ENCODE measurements at places on chromosomes 5 and 9.

DNA sequence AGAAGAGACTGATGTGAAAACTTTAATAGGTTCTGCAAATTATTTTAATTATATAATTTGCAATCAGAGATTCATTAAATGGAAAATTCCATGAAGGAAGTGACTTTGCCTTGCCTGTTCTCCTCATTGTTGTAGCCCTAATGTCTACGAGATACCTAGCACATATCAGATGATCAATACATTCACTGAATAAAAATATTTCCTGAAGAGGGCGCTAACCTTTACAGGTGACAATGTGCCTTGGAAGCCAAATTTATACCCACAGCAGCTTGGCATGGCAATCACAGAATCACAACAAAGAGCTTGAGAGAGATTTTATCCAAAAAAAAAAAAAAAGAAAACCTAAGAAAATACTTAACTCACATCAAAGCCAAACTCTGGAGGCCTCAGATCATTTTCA is 17.4 kb downstream of the HAUS6 start:
- no peak for DNase-seq

- DNase-seq, result no peak
Measured at GRCh38 chr5:173227636-173228035, 7.4 kb downstream of the NKX2-5 start.

DNA sequence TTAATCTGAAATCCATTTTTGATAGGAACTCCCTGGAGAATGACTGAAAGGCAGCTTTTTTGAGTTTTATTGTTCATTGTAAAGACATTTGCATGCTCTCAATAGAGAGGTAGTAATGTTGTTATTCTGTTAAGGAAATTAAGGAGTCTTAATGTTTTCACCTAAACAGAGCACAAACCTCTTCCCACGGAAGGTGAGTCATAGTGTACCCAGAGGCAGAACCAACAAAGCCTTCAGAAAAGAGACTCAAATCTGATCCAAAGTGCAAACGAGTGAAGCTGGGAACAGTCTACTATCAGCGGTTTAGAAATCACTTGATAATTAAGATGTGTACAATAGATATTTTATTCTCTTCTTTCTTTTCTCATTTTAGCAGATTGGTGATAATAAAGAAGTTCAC is 470.5 kb downstream of the PLK2 start:
- DNase-seq, result no peak

GRCh38 chr9:129311643-129312042 is 133.6 kb upstream of the IER5L start:
- DNase-seq, result no peak

GRCh38 chr9:20224756-20225155 is 397.5 kb downstream of the MLLT3 start:
- no peak for DNase-seq

- DNase-seq, result peak; percentile 37
Measured at GRCh38 chr5:143402553-143403333, 743 bp downstream of the NR3C1 start.

- DNase-seq, result no peak
Measured at GRCh38 chr9:75876999-75877640, 13.4 kb upstream of the PCSK5 start.

GRCh38 chr9:21141427-21141882 is at the start of gene IFNW1:
Gene IFNW1, minus strand, starts transcription at chr9:21141832. Its CDS starts 262 bp downstream, at chr9:21141570.
- DNase-seq, result no peak

GRCh38 chr9:133584559-133585476 is 24.4 kb downstream of the FAM163B start:
- DNase-seq, result no peak

Data from activated T-helper 9 cell treated with anti-CD3 and anti-CD28 coated beads, Interleukin-2, amount 50 U/mL, for 16 hours (primary cell).